Activated CD4-positive, alpha-beta memory T cell treated with anti-CD3 and anti-CD28 coated beads, Interleukin-2, amount 10 ng/mL, durations not matched to agents 7 days and 5 days (primary cell): ENCODE measurements at places on chromosomes 11 and 22. TPM values are rescaled to one million over a fixed set of nuclear protein-coding genes. Genes with fewer than 3 reads are reported as not detected.

GRCh38 chr22:40534379-40535188, 101.9 kb downstream of the MRTFA start:
- DNase-seq = no peak

DNA sequence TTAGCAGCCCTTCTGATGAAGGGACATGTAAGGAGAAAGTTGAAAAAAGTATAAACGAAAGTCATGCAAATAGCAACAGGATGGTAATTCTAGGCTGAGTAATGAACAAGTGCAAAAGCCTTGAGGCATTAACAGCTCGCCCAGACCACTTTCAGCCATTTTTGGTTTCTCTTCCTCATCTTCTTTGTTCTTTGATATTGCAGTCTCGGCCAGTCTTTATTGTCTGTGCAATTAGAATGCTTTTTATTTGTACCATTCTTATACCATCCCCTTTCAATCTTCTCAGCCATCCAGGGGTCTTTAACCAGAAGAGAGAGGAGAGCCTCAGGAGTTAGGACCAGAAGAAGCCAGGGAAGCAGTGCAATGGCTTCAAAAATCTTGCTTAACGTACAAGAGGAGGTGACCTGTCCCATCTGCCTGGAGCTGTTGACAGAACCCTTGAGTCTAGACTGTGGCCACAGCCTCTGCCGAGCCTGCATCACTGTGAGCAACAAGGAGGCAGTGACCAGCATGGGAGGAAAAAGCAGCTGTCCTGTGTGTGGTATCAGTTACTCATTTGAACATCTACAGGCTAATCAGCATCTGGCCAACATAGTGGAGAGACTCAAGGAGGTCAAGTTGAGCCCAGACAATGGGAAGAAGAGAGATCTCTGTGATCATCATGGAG, 7.3 kb downstream of the TRIM34 start:
- no peak for DNase-seq

DNA sequence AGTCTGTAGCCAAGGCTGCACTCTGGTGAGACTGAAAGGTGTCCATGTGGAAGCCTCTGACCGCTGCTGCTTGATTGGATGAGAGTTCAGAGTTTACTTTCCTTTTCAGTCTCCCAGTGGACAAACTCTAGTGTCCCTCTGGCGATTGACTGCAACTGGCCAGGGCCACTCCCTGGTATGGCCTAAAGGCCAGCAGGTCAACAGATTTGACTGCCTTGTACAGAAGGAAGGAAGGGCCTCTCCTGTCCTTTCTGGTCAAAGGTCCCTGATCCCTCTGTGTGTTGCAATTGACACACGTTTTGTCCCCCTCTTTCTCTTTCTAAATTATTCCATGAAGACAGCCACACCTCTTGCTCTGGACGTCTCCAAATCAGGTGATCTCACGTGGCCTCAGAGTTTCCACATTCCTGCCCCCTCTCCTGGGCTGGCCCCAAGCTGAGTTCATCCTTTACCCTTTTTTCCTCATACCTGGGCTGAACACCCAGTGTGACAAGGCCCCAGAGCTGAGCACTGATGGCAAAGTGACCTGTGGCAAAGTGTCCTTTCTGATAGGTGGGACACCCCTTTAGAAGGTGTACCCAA, 18.7 kb upstream of the FBLN1 start:
- DNase-seq = no peak

GRCh38 chr11:87604350-87604749, 566.6 kb downstream of the TMEM135 start:
- DNase-seq = no peak

DNA sequence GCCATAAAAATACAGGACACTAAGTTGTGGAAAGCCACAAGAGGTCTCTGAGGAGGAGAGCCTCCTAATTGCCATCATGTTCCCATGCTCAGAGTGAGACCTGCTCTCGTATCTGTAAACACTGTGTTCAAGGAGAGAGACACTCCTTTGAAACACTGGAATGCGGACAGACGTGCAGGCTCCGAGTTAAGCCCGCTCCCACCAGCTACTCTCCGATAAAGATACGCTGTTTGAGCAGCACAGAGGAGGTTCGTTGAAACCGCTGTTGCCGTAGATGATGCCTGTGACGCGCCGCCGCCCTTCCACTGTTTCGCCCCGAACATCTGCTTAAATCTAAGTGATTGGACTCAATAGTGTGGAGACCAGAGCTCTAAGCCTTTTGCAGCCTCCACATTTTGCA, 25.1 kb downstream of the NUP50 start:
- no peak for DNase-seq

DNA sequence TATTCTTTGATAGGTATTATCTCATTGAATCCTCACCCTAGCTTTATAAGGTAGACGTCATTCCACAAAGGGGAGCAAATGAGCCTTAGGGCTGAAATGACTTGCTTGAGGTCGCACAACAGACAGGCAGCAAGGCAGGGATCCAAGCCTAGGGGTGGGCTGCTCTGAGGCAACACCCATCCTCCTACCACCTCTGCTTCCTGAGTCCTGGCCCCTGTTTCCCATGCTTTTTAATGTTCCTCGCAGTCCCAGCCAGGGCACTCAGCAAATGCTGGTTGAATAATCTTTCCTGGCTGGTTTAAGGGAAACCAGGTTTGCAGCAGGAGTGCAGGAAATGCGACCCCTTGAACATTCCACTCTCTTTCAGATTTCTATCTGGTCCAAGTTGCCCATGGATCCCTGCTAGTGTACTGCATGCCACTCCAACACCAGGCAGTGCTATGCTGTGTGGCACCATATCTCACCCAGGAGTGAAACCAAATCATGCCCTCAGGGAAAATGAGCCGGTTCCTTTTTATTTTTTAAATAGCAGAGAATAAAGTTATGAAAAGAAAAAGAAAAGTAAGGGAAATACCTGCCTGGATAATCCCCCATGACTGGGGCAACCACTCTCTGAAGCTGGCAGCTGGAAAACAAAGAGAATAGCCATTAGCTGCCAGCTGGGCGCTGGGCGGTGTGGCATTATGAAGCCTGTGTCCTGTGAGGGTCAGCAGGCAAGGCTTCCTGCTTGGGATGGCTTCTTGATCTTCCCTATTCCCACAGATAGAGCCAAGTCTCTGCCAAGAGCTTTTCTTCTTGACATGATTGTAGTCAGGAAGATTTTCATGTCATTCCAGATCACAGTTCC, 21.8 kb downstream of the MICAL2 start:
- DNase-seq = no peak

DNA sequence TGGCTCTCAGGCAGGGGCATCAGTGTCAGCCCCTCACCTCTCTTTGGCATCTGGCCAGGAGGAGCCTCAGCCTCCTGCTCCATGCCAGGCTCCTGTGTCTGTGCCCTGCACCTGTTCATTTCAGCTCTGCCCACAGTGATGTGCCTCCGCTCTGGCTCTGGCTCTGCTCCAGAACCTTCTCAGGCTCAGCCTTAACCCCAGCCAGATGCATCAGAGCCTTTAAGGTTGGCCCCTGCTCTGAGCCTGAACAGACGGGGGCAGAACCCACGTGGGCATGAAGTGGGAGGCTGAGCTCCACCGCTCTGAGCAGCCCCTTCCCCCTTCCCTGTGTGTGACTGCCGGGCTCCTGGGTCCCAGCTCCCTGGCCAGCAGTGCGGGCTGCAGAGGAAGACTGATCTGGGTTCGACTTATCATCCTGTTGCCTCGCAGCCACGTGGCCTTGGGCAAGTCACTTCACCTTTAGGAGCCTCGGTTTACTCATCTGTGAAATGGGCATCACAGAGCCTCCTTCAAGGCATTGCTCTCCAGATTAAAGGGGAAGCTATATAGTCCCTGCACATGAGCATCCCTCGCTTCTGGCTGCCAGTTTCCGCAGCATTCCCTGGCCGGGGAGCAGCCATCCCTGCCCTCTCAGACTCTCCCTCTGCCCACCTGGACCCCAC, 44.7 kb upstream of the RTL6 start:
- DNase-seq = no peak

GRCh38 chr11:96293109-96293508, 49.9 kb downstream of the MAML2 start:
- no peak for DNase-seq

- no peak for DNase-seq
These were observed 19.1 kb upstream of the XBP1 start for GRCh38 chr22:28819253-28820096.

DNA sequence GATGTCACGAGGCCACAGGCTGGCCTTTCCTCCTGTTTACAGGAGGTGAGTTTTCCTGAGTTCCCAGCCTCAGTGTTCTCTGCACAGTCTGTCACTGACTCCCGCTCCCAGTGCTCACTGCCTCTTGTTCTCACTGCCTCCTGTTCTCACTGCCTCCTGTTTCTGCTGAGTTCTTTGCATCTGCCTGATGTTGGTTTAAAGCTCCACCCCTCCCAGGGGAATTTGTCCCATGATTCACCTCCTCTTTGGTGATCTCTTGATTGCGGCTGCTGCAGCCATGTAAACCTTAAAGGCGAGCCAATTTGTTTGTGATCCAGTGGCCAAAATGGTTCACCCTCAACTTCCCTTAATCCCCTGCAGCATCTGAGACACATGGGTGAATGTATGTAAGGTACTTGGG, 6.0 kb upstream of the TUBA8 start:
- DNase-seq = no peak

The P2RX6 gene
- total RNA-seq = 0.08 TPM

The MGAT3 gene
- total RNA-seq = 0.55 TPM

The CADM1 gene
- 1.7 TPM for total RNA-seq

The TESMIN gene
- total RNA-seq = 12.3 TPM

The C22orf39 gene
- total RNA-seq = 31.8 TPM
